ENCODE measurements at places on chromosomes 2 and 18.

- DNase-seq = no peak
Observed at GRCh38 chr18:73778032-73778359, 369.6 kb downstream of the FBXO15 start.

DNA sequence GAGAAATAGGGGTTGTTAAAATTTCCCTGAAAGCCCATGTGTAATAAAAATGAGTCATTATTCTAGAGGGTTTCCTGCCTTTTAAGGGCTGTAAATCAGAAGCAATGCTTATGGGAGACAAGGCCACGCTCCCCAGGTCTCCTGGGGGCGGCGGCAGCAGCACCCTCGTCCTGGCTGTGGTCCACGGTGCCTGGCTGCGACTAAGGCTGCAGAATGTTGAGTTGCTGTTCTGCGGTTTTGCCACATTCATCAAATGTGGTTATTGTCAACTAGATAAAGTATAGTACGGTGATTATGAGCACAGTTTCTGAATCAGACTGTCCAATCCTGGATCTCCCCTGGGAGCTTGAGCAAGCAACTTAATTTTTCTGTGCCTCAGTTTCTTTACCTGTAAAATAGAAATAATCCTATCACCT, 11.9 kb upstream of the AGFG1 start:
- peak; percentile 87 for DNase-seq

DNA sequence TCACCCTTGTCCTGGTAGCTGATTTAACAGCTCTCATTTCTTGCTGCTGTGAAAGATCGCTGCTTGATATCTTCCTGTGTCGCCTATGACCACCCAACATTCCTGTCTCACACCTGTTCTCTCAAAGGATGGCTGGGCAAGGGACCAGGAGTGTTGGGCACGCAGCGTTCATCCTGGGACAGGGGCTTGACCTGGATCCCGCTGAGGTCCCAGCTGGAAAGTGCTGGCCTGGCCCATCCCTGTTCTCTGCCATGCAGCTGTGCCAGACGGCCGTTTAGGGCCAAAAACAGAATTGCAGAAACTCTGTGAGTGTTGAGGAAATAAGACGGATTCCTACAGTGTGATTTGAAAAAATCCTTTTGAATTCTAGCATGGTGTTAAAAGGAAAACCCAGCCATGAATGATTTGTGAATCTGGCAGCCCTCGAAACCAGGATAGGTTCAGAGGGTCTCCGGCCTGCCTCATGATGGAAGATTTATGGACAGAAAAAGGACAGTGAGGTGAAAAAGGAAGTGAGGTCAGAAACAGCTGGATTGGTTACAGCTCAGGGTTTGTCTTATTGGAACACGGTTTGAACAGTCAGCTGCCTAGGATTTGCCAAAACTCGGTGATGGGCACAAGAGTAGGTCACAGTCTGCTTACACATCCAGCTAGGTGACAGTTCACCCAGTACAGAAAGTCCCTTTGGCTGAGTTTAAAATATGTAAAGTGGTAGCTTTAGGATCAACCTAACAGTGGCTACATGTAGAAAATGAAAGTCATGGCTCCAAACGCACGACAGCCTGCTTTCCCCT, 164.8 kb downstream of the DCDC2C start:
- no peak for DNase-seq

GRCh38 chr2:69100220-69100723, 87.3 kb downstream of the ANTXR1 start:
- DNase-seq = peak; percentile 92

DNA sequence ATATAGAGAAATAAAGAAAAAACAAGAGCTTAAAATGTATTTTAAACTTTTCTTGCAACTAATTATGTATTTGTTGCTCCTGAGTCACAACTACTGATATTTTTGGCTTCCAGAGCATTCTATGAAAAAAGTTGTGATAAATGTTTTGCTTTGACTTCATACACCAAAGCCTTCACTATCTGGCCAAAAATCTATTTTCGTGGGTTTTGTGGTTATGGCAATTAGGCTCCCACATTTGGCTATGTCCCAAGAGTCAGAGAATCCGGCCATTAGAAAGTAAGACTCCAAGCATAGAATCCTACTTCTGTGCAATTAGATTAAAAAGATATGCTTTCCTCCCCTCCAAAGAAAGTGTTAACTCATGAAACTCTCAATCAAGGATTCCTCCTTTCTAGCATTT, 1456.1 kb upstream of the ACVR2A start:
- DNase-seq = peak; percentile 16

GRCh38 chr18:22952525-22952924, 19.4 kb downstream of the RBBP8 start:
- DNase-seq = no peak

GRCh38 chr2:64640153-64641044, 13.3 kb downstream of the SERTAD2 start:
- DNase-seq = no peak

DNA sequence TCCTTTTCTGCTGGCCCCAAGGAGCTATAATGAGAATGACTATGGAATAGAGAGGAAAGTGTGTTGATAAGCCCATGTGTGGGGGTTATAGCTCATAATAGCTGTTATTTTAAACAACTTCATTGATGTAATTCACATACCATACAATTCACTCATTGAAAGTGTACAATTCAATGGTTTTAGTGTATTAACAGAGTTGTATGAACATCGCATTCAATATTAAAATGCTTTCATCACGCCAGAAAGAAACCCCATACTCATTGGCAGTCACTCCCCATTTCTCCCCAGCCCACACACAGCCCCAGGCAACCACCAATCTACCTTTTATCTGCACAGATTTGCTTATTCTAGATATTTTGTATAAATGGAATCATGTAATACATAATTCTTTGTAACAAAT, 139.6 kb upstream of the CYP1B1 start:
- no peak for DNase-seq

- peak; percentile 3 for DNase-seq
Observed at GRCh38 chr2:186129767-186130581, 356.1 kb upstream of the ZC3H15 start.

DNA sequence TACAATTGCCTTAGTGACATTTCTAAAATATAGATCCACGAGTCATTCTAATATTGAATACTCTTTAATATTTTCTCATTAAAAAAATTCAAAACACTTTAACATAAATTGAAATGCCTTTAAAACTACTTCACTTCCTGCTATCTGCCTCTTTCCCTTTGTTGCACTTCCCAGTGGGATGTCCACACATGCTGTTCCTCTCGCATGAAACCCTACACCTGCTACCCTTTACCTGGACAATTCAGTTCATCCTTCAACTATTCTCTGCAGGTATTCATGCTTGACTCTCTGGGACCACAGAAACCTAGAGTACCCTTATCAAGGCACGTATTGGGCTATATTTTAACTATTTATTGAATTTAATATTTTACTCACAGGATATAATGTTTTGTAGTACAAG, 373.3 kb upstream of the GALNT5 start:
- no peak for DNase-seq

DNA sequence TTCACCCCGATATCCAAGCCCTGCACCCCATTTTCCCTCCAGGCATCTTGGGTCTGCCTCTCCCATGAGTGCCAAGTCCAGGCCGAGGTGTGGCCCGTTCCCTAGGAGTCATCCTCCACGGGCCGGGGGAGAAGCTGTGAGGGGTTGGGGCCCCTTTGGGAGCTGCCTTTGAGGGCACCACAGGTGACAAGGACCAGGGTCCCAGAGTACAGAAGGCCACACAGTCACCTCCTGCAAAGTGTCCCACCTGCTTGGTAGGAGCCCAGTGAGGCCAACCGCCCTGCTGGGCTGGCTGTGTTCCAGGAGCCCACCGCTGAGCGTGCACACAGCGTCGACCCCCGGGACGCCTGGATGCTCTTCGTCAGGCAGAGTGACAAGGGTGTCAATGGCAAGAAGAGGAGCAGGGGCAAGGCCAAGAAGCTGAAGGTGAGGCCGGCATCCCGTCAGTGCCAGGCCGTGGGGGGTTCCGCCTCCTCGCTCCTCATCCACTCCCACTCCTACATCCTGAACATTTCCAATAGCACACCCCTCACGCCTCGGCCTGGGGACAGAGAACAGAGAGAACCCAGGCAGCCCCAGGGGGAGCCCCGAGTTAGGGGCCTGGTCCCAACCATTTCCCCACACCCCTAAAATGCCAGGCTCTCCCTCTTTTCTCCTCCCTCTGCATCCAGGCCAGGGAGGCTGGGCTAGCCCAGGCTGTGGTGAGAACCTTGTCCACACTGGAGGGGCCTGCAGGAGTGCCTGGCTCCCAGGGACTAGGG, 2.7 kb downstream of the ERFE start:
- no peak for DNase-seq

DNA sequence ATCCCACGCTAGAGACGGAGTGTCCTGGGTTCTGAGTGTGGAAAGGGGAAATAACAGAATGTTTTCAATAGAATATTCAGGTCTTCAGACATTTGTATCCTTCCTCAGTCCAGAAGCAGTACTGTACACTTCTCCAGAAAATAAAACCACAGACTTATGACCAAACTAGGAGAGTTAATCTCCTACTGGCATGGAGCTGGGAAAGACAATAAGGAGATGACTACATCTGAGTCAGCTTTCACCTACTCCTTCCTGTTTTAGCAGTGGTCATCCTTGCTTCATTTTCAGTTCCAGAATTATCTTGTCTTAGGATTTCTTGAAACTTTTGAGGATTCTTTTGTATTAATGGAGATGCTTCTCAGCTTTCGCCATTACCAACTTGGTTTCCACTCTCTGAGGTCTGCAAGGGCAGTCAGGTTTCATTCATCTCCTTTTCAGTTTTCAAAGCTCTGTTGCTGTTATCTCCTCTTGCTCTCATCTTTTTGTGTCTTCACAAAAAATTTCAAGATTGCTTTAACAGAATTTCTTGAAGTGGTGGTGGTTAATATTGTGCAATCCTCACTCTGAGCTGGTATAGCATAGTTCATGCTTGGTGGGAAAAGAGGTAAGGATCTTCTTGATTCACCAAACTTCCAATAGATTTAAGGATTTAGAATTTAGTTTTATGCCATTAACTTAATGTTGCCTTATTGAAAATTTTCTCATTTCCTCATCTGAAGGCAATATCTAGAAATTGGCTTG, 23.7 kb upstream of the NR4A2 start:
- peak; percentile 12 for DNase-seq

DNA sequence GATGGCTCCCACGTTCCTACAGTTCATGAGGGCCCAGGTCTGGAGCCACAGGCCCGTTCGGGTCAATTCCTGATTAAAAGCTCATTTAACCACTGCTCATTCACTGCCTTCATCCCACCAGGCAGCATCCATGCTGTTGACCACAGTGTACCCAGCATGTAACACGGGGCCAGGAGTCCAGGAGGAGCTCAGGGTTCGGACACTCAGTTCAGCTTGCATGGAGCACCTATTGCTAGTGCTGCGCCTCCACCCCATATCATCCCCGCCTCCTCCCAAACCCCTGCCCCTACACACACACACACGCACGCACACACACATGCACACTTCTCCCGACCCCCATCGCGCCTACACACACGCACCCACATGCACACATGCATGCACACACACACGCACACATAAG, 72.9 kb upstream of the SNTG2 start:
- no peak for DNase-seq

- DNase-seq = no peak
Observed at GRCh38 chr2:69995511-69995910, 34.1 kb upstream of the ASPRV1 start.

DNA sequence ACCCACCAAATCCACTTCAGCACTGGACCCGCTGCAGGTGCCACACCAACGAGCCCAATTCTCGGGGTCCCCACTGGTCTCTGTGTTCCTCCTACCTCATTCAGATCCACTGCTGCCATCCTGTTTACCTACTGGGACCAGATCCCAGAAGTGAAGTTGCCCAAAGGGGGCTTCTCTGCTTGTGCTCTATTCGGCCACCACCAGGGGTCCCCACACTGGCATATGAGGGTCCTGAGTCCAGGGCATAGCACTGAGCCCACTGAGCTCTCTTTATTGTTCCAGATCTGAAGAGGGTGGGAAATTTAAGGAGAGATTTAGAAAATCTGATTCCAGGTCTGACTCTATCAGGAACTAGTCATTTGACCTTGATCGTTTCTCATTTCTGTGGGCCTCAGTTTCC, 2.4 kb downstream of the GPR45 start:
- no peak for DNase-seq

DNA sequence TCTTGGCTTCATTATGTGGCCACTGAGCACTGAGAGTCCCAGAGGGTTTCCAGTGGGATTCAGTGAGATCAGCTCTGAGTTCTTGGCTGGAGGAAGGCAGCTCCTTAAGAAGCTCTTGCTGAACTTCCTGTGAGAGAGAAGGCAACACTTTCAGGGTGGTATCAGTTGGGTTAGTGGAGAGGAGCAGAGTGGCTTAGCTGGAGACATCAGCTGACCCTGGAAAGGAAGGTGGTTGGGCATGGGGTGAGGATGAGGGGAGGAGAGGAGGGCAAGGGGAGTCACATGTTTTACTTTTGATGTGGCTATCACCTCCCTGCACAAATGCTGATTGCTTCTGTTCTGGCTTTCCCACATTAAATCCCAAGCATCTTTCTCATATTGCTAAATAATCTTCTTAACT, 95.1 kb downstream of the ACOXL start:
- DNase-seq = no peak

- peak; percentile 75 for DNase-seq
Observed at GRCh38 chr2:189360861-189361260, 80.4 kb upstream of the WDR75 start.

- DNase-seq = no peak
Observed at GRCh38 chr2:205698286-205699268, 16.3 kb downstream of the NRP2 start.

GRCh38 chr2:36859366-36859792, 107.0 kb downstream of the STRN start:
- DNase-seq = no peak

GRCh38 chr2:104046466-104046865, 807.4 kb upstream of the POU3F3 start:
- DNase-seq = no peak

DNA sequence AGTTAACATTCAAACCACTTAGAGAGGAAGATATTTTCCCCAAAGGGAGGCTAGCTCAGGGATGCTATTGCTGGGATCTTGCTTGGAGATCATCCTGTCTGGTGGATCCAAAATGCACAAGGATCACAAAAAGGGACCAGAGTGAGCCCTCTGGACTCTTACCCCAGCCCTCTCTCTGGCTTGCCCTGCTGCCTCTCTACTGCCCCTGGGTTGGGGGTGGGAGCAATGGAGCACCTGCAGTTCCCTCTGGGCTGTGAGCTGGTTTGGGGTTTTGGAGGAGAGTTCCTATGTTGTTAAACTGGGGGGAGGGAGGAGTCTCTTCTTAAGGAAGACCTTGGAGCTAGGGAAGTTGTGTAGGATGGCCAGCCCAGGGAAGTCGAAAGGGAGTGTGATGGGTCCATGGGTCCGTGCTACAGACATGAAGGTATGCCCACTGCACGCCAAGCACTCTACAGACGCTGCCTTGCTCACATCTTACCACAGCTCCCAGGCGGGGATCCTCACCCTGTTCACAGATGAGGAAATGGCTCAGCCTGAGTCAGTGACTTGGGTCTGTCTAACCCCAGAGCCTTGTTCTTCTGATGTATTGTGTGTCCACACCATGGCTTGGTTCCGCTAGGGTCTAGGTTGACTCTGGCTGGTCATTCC, 3.8 kb downstream of the LBH start:
- DNase-seq = no peak

DNA sequence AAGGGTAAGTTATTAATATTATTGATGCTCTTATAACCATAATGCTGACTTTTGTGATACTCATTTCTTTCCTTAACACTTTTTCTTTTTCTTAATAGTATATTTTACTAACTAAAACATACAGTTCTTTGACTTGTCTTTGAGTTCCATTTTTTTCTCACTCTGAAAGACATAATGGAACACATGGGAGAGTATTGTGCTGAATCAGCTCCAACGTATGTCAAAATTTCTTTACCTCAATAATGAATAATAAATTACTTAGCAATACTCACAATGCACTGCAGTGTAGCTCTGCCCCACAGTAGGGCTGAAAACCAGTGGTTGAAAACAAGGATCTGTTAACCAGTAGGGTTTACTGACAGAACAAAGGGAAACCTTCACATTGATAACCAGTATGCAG, 40.7 kb downstream of the ACVR1 start:
- DNase-seq = no peak
